ENCODE measurements at places on chromosomes 16 and 17. TPM values are rescaled to one million over a fixed set of nuclear protein-coding genes. Genes with fewer than 3 reads are reported as not detected.

The KRTAP4-3 gene
- not detected for polyA plus RNA-seq

The ENPP7 gene
- not detected for polyA plus RNA-seq

DNA sequence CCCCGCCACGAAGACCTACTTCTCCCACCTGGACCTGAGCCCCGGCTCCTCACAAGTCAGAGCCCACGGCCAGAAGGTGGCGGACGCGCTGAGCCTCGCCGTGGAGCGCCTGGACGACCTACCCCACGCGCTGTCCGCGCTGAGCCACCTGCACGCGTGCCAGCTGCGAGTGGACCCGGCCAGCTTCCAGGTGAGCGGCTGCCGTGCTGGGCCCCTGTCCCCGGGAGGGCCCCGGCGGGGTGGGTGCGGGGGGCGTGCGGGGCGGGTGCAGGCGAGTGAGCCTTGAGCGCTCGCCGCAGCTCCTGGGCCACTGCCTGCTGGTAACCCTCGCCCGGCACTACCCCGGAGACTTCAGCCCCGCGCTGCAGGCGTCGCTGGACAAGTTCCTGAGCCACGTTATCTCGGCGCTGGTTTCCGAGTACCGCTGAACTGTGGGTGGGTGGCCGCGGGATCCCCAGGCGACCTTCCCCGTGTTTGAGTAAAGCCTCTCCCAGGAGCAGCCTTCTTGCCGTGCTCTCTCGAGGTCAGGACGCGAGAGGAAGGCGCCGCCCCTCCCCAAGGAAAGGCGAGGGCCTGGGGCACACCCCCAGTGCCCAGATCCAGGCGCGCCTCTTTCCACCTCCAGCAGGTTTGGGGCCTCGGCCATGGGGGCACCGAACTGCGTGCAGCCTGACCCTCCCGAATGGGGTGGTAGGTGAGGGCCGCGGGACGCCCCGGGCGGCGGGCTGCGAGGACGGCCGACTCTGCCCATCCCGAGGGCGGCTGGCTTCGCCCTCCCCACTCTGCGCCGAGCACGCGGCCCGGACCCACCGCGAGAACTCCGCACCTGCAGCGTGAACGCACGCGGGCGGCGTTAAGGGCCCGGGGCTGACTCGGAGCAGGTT lies 664 bp downstream of the HBQ1 start:
- peak; percentile 88 for DNase-seq

GRCh38 chr17:10843811-10844210 lies 5.9 kb upstream of the PIRT start:
- DNase-seq = no peak

DNA sequence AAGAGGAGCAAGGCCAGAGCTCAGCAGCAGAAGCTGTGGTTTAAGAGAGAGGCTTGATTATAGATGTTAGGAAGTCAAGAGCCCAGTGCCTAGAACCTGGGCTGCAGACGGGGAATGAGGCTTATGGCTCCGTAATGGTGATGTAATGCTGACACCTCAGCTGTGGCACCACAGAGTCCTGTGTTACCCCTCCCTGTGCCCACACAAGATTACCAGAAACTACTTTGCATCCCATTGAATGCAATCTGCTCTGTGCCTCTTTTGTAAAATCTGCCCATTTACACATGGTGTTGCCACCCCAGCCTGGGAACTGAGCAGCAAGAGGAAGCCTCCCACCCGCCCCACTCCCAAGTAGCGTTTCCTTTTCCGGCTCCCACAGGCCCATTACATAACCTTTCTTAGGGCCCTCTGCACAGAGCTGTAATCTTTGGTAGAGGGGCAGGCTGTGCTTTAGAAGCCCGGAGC lies 57.0 kb downstream of the PITPNC1 start:
- no peak for DNase-seq

GRCh38 chr16:24775455-24775854 lies 46.0 kb downstream of the TNRC6A start:
- DNase-seq = no peak

- DNase-seq = no peak
These were observed 13.2 kb downstream of the LSM12 start for GRCh38 chr17:44053125-44053872.

Data from A549 (cell line).